ENCODE measurements at places on chromosomes 13 and 19.
A peak's percentile ranks its signal among the peaks of the same experiment; 100 is the strongest.

DNA sequence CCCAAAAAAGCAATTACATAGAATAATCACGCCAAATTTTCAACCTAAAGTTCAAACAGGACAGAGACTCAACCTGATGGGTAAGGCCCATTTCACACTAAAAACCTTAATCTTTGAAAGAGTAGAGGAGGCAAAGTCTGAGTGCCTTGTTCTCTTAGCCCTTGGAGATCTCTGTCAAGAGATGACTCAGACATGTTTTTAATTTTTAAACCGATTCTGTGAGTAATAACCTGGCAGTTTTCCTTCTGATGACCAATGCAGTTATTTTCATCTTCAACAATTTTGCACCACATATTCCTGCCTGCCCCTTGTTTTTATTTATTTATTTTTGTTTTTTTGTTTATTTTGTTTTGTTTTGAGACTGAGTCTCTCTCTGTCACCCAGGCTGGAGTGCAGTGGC is 11.5 kb upstream of the TNFSF9 start:
- no peak for DNase-seq

DNA sequence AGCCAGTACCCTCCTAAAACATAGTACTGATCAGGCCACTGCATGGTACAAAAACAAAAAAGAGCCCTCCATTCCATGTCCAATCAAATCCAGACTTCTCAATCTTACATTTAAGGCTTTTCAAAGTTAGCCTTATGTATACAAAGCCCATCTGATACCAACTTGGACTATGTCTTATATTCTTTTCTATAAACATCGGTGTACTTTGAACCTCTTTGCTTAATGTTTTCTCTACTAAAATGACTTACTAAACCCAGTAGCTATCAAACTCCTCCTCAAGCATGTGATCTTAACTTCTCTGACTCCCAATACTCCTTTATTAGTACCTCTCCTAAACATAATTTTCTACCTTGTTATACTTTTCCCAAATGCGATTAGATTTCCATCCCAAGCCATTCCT is 14.8 kb downstream of the TSC22D1 start:
- no peak for DNase-seq

- no peak for DNase-seq
These were observed 361.6 kb downstream of the TDRD3 start for GRCh38 chr13:60758637-60759036.

GRCh38 chr13:42364613-42365000 is 92.7 kb downstream of the AKAP11 start:
- DNase-seq = no peak

GRCh38 chr19:33508941-33509614 is 12.5 kb downstream of the PEPD start:
- DNase-seq = no peak

- no peak for DNase-seq
These were observed 7.1 kb upstream of the EML2 start for GRCh38 chr19:45646345-45646698.

GRCh38 chr13:91270031-91270430 is 77.5 kb upstream of the MIR17HG start:
- DNase-seq = no peak

- DNase-seq = no peak
These were observed 118.2 kb upstream of the TSC22D1 start for GRCh38 chr13:44694291-44694690.

- DNase-seq = no peak
These were observed 26.7 kb downstream of the CAB39L start for GRCh38 chr13:49417161-49417560.

DNA sequence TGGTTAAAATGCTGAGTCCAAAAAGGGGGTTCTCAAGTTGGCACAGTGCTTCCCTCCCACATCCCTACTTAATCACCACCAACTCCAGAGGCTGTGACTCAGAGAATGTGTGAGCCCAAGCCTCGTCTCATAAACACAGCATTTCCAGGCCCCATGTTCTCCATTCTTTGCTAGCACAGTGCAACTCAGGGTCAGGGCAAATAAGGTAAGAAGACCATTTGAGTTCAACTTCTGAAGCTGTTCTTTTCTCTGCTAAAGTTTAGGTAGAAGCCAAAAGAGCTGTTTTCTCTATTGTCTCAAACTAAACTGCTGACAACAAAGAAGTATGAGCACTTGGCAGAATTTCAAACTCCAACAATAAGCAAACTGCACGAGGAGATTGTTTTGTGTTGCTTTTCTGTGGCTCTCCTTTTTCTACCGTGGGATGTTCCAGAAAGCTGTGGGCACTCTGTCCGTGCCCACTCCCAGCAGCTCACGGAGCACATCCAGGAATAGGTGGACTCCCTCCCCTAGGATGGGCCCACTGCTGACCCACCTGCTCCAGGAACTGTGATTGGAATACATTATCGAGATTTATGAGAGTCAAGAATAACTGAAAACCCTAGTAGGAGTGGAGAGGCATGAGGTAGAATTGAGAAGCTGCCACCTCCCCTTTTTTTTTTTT is 494.3 kb downstream of the COG6 start:
- DNase-seq = no peak

- DNase-seq = no peak
These were observed 466.7 kb upstream of the MIR17HG start for GRCh38 chr13:90880790-90881189.

DNA sequence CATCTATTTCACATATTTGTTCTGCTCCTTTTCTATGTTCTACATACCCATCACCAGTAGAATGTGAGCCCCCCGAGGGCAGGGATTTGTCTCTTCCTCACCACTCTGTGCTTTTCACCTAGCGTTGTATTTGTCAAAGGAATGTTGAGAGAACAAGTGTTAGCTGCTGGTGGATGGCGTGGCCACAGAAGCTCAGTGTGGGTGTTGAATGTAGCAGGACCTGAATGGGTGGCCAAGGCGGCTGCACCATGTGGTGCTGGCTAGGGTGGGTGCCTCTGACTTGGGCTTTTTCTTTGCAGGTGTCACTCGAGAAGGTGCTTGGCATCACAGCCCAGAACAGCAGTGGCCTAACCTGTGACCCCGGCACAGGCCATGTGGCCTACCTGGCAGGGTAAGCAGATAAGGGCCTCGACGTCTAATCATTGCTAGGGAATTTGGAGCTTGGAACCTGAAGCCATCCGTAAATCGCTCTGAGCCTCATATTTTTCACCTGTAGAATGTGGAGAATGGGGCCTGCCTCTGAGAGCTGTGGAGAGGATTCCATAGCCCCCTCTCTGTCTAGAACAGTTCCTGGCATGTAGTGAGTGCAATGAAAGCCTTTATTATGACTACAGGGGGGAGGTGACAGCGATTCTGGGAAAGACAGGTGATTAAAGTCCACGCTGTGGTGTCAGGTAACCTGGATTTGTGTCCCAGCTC is 3.9 kb downstream of the WDR62 start:
- no peak for DNase-seq

DNA sequence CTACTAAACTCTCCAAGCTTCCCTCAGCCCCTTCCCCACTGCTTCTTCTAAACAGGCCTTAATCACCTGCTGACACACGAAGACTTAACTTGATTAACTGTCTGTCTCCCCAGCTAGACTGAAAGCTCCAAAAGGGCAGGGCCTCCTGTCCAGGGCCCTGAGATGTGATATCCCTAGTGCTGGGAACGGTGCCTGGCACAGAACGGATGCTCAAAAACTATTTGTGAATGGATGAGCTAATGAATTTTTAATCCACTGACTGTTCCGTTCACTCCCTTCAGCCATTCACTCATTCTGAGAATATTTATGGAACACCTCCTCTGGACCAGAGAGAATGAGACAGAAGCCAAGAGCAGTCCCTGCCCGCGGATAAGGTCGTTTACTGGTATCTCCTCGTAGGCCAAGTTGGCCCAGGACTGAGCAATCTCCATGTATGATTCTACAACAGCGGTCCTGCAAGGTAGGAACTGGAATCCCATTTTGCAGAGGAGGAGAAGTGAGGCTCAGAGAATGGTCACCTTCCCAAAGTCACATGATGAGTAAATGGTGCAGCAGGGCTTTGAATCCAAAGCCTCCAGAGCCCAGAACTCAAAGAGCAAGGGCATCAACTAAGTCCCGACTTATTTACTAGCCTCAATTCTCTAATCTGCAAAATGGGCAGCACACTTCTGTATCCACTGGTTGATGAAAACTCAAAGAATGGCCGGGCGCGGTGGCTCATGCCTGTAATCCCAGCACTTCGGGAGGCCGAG is 3.4 kb downstream of the DMWD start:
- DNase-seq = no peak

DNA sequence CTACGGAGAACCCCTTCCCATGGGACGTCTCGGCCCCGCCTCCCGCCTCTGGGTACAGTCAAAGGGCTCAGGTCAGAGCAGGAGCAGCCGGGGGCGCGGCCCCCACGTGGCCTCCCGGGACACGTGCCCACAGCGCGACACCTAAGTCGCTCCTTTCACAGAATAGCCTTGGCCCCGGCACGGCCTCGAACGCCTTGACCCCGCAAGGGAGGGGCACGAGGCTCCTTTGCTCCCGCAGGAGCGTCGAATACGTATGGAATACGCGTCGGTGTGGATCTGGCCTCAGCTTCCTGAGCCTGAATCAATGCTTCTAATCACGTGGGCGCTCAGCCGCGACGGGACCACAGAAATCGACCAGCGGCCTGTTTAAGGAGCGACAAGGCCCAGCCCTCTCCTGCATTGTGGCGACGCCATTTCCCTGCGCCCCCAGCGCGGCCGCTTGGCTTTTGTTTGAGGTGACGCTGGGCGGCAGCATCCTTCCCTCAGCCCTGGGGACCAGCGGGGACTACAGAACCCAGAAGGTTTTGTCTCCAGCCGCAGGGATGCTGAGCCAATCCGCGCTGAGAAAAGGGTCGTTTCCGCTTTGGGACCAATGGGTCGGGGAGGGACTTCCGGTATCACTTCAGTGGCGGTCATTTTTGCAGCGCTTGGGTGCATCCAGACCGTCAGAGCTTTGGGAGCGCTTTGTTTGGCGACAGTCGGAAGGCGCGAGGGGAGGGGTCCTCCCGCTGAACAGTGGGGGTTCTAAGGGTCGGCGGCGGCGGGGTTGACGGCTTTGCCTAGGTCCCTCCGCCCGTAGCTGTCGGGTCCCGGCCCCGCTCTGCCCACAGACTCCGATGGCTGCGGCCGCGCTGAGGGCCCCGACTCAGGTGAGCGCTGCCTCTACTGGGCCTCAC is at the start of gene ZIK1:
TSS of gene ZIK1 (plus strand) at position 625 of the 896 bp plus-strand sequence. CDS start at position 837, 212 bp downstream.
- DNase-seq = no peak

GRCh38 chr13:43343645-43344044 is 320.3 kb downstream of the DNAJC15 start:
- DNase-seq = no peak

- no peak for DNase-seq
These were observed 564 bp downstream of the SIGLECL1 start for GRCh38 chr19:51251468-51251820.

GRCh38 chr19:33279430-33280350 is 22.6 kb downstream of the CEBPA start:
- DNase-seq = no peak

DNA sequence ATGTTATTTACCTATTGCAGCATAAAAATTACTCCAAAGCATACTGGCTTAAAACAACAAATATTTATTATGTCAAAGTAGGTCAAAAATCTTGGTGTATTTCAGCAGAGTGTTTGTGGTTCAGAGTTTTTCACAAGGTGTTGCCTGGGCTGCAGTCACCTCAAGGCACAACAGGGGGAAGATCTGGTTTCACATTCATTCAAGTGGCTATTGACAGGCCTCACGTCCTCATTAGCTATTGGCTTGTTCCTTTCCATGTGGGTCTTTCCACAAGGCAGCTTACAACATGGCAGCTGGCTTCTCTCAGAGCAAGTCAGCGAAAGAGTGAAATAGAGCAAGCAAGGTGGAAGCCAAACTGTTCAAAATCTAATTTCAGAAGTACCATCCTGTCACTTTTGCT is 602.9 kb downstream of the OLFM4 start:
- DNase-seq = no peak

- DNase-seq = no peak
These were observed 526.5 kb downstream of the PCDH9 start for GRCh38 chr13:66703597-66703996.

DNA sequence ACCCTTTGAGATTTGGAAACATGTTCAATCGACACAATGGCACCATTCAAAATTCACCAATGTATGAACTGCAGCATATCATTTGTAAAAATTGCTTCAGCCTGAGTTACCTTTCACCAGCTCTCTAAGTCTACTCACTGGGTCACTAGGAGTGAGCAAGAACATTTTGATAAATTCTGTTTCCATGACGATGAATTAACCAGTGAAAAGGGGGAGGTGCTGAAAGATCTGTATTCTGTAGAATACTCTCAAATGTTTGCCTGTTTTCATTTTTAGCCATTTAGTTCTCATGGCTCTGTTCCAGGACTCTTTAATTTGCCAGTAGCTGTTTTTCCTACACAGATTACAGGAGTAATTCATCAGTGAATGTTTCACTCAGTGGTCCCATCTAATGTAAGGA is 883.4 kb downstream of the DIAPH3 start:
- DNase-seq = no peak

DNA sequence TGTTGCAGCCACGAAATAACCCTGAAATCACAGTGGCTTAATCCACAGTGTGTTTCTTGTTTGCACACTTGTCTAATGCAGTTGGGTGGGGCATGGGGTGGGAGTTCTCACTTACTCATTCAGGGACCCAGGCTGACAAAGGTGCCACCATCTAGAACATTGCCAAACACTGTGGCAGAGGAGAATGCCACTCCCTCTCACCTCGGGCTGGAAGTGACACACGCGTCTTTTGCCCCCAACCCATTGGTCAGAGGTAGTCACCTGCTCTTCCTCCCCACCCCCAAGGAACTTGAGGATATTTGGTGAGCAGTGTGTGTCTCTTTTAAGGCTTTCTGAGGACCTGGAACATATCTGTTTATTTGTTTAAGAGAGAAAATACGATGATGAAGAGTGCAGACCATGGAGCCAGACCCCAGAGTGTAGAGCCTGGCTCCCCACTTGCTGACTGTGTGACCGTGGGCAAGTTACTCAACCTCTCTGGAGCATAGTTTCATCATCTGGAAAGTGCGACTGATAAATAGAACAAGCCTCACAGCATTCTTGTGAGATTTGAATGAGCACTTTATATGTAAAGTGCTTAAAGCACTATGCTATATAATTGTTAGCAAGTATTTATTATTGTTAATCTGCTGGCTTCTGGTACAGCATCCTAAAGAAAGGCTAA is 17.4 kb downstream of the GPR183 start:
- DNase-seq = no peak

GRCh38 chr13:52695856-52696255 is 43.2 kb downstream of the SUGT1 start:
- DNase-seq = peak; percentile 41

DNA sequence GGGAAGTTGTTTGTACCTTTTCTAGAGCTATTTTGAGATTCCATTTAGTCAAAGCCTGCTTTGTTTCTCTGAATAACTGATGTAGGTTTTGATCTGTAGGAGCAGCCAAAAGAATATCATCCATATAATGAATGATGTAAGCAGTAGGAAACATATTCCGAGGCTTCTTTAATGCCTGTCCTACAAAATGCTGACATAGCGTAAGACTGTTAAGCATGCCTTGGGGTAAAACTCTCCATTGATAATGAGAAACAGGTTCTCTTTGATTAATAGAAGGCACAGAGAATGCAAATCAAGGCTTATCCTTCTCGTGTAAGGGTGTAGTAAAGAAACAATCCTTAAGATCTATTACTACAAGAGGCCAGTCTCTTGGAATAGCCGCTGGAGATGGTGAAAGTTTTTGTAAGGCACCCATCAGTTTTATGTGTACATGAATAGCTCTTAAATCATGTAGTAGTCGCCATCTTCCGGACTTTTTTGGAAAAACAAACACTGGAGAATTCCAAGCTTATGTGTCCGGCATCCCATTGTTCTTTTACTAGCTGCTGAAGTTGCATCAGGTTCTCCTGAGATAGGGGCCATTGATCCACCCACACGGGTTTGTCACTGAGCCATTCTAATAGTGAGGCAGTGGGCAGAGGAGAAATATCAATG is 13.5 kb downstream of the FPR3 start:
- no peak for DNase-seq

All from SIG-M5 (cell line).